Kidney glomerular epithelial cell (primary cell): ENCODE measurements at places on chromosomes 1 and 21.

DNA sequence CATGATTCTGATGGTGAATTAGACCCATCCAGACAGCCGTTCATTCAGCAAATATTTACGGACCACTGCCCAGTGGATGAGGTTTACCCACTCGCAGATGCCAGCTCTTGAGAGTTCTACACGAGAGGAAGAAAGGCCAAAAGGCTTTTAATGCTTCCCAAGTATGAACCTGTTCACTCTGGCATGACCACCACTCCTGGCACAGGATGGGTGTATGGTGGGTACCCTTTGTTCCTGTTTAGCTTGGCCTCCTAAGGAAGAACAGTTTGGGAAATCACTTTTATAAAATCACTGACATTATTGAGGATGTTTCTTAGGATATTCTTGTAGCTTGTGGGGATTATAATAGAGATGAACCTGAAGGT, 67.2 kb downstream of the HMGB4 start:
- DNase-seq, result no peak

DNA sequence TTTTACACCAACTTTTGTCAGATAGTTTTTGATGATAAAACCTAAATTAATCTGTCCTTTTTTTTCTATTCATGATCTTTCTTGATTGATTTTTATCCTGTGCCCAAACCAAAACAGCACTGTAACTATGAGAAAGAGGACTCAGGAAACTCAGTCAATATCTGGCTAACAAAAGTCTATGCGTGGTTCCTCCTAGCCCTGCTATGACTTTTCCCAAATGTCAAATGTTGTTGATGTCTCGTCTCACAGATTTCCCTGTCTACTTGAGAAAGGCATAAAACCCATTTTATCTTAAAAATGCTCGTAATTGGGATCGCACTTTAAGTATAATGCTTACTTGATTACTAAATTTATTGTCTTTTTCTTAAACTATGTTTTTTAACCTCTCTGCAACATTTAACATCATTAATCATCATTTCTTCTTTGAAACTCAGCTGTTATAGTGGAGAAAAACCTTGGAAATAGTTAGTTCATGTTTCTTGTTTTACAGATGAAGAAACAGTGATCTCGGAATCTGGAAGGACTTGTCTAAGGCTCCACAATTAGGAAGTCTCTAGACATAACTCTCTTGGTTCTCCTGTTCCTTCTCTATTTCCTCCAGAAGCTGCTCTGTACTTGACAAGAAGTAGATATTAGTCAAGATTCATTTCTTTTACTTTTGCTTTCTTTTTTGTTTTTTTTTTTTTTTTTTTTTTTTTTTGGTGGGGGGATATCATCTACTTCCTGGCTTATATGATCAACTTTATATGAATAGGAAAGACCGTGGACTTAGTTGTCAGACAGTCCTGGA, 26.2 kb upstream of the PTPRC start:
- DNase-seq, result no peak

- DNase-seq, result peak; percentile 4
Measured at GRCh38 chr1:166489670-166490436, 323.1 kb upstream of the FAM78B start.

DNA sequence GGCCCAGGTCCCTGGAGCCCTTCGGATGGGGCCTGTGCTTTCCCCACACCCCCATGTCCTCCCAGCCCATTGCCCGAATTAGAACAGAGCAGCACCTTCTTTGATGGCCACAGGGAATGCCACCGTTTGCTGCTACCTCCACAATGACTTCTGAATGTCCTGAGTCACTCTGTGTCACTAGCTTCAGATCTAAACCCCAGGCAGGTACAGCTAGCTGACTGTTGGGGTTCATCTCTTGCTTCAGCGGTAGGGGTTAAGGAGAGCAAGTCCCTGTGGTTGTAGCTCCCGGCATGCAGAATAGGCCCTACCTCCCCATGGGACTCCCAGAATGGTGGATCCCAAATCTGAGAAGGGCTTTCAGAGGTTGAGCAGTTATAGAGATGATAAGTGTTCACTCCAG, 291.1 kb upstream of the POU3F1 start:
- no peak for DNase-seq

- DNase-seq, result no peak
Measured at GRCh38 chr1:54474310-54475251, 68.4 kb upstream of the SSBP3 start.

DNA sequence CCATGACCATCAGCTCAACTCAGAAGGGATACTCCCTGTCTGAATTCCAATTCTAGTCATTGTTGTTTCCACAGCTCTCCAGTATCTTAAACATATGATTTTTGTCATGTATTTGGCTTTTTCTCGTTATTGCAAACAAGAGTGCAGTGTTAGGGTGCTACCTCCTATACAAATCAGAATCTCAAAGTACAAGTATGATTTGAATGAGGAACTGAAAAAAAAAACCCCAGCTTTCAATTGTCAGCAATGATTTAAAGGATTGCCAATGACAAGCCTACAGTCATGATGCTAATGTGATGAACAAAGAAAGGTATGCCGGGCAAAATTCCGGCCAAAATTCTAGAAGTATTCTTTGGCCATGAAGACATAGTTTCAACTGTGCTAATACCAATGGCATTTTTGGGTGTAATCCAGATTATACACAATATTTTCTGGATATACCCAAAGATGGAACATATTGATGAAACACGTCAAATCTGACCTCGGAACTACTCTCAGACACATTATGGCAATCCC, 14.9 kb downstream of the TMEM35B start:
- no peak for DNase-seq

GRCh38 chr21:42566524-42567213, 53.0 kb downstream of the SLC37A1 start:
- DNase-seq, result no peak

GRCh38 chr1:234745844-234746797, 136.1 kb upstream of the IRF2BP2 start:
- DNase-seq, result peak; percentile 88

GRCh38 chr1:224348137-224348536, 8.5 kb upstream of the CNIH4 start:
- DNase-seq, result no peak

DNA sequence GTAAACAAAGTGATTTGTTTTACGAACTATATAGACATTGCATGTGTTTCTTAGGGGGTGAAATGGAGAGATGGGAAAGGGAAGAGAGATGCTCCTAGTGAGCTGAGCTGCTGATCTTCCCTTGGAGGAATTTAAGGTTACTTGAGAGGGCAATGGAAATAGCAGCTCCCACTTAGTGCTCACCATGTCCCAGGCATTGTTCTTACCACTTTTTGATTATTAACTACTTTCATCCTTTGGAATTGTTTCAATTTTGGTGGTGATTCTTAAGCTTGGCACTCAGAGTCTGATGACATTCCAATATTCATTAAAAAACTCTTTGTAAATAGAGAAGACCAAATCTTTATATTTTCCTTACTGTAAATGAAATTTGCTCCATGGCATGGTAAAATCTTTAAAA, 124.9 kb downstream of the ITSN1 start:
- DNase-seq, result peak; percentile 97

DNA sequence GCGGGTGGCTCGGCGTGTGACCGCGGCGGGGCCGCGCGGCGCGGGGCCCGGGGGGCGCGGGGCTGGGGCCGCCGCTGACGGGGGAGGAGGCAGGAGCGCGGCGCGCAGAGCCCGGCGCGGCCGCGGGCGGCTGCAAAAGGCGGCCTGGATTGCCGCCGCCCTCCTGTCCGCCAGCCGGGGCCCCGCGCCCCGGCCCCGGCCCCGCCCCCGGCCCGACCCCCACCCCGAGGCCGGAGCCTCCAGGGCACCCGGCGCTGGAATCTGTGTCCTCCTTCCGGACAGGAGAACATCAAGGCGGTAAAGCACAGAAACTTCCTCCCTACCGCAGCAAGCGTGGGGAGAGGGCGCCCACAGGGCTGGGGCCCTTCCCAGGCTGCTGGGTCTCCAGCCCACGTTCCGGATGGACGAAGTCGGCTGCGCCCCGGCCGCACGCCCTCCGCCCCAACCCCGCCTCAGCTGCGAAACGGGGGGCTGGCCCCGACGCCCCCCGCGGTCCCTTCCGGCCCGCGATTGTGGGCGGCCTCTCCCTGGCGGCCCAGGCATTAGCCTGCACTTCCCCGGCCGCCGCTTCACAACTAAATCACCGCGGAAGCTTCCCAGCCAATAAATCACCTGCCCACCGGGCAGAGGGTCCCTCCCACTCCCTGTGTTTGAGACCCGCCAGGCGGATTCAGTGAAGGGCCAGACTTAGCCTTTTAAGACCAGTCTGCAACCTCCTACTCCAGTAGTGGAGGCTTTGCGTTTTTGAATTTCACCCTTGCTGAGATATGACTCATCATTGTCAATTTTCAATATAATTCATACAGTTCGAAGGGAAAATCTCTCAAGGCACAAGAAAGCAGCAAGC, 106.0 kb downstream of the SLC45A1 start:
- peak; percentile 41 for DNase-seq

- no peak for DNase-seq
Measured at GRCh38 chr1:220685879-220686278, 4.3 kb upstream of the C1orf115 start.

DNA sequence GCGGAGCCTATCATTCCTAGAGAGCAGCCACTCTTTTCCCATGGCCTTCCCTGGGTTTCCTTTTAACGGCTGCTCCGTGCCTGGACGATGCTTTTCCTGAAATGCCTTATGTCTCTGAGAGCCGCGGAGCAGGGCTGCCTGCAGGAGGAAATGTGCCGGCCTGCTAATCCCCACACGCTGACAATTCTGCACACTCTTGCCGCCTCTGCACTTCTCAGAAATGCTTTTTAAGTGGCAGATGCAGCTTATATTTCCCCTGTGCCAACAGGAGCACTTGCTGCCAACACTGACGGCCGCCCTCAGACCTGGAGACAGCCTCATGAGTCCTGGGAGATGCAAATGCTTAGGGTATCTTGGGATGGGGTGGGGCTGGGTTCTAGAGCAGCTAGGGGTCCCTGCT, 253.2 kb downstream of the GRIK3 start:
- no peak for DNase-seq

DNA sequence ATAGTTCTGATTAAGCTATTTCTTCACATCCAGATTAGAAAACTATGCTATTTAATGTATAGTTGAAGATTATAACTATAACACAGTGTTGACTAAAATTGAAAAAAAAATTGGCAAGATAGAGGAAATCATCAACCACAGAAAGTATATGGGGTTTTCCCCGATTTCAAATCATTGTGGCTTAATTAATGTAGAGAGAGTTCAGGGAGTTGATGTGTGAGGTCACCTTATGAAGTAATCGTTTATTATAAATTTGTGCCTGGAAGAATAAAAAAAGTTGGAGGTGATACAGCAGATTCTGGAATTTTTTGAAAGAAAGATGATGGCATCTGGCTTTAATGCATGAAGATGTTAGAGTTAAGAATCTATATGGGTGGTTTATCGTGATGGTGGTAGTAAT, 84.3 kb downstream of the PTGS2 start:
- DNase-seq, result no peak

DNA sequence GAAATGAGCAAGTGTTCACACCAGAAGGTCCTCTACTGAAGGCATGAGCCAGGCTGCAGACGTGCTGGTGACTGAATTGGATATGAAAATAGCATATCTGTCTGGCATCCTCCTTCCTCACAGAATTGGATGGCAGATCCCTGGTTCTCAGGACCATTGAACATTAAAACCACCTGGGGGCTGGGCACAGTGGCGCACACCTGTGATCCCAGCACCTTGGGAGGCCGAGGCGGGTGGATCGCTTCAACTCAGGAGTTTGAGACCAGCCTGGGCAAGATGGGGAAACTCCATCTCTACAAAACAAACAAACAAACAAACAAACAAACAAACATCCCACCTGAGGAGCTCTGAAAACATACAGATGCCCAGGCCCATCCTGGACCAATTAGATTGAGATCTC, 23.4 kb downstream of the TEX35 start:
- no peak for DNase-seq

- DNase-seq, result no peak
Measured at GRCh38 chr1:11054666-11055065, 5.2 kb downstream of the SRM start.

- DNase-seq, result no peak
Measured at GRCh38 chr21:27315373-27315772, 348.5 kb upstream of the ADAMTS5 start.

- DNase-seq, result no peak
Measured at GRCh38 chr1:3293563-3294080, 160.8 kb upstream of the ARHGEF16 start.

- no peak for DNase-seq
Measured at GRCh38 chr1:7962014-7962335, 464 bp downstream of the PARK7 start.

- no peak for DNase-seq
Measured at GRCh38 chr1:25993197-25993951, 4.5 kb downstream of the PAFAH2 start.

- no peak for DNase-seq
Measured at GRCh38 chr1:226872437-226872836, 2.0 kb downstream of the PSEN2 start.

- no peak for DNase-seq
Measured at GRCh38 chr1:109466125-109466451, 258 bp upstream of the SYPL2 start.

DNA sequence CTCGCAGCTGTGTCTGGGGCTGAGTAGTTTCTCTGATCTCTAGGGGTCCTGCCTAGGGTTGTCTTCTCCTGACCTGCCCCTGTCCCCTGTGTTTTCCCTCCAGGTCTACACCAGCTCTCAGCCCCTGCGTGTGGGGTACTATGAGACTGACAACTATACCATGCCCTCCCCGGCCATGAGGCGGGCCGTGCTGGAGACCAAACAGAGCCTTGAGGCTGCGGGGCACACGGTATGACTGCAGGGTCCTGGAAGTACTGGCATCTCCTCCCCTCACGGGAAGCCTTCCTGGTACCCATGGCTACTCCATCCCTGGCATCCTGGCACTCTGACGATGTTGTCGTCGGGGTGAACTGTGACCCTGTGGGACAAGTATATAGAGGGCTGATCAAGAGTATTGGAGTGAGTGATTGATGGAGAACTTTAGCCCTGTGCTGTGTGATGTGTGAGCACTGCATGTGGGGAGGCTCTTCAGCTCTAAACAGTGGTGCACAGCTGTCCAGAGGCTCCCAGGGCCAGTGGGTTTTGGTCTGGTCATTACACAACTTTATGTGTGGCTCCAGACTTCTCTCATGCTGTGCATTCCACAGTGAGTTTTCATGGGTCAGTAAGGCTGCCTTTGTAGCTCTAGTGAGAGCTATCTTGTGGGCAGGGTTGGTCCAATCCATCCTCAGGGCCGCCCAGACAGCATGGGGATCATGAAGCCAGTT, 14.4 kb downstream of the FAAH start:
- no peak for DNase-seq

- DNase-seq, result no peak
Measured at GRCh38 chr1:59142311-59143132, 154.4 kb upstream of the FGGY start.
